ENCODE measurements at places on chromosomes 13 and 19.

DNA sequence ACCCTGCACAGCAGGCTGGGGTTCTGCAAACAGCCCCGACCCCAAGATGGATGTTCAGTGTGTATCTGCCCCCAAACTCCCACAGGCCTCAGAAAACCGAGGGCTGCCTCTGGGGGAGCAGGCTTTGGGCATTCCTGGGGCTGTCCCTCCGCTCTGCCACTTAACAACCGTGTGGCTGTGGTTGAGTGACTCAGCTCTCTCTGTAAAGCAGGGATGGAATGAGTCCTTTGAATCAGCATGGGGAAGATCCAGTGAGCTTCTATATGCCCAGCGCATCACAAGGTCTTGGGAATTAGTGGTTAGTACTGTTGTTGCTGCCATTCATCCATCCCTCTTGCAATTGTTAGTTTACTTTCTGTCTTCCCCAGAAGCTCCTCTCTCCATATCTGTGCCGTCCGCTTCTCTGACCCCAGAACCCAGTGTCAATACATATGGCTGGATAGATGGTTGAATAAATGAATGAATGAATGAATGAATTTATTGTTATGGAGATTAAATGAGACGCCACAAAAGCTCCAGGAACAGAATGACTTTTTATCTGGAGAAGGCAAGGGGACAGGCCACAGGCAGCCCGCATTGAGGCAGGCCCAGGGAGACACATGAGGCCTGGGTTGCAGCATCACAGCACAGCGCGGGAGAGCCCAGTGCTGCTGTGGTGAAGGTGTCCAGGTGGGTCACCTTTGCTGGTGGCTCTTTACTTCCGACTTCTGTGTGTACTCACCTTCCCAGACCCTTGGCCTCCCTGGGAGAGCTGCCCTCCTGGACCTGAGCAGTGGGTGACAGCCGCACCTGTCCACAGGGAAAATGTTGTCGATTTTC, 89.2 kb downstream of the RGCC start:
- H3K4me3 ChIP-seq: no peak overlapping the region
- no peak for DNase-seq
- H3K4me1 ChIP-seq: peaks cover 17% of the 10 kb centered on the region
- H3K36me3 ChIP-seq: no peaks in the 10 kb centered on the region
- peak overlapping the region; percentile 74 for H3K27ac ChIP-seq
- no peaks in the 10 kb centered on the region for H3K27me3 ChIP-seq

GRCh38 chr13:39684531-39685137, 29.2 kb downstream of the COG6 start:
- no peaks in the 10 kb centered on the region for H3K27me3 ChIP-seq
- no peak overlapping the region for H3K27ac ChIP-seq
- no peak for DNase-seq
- H3K4me1 ChIP-seq: no peaks in the 10 kb centered on the region

DNA sequence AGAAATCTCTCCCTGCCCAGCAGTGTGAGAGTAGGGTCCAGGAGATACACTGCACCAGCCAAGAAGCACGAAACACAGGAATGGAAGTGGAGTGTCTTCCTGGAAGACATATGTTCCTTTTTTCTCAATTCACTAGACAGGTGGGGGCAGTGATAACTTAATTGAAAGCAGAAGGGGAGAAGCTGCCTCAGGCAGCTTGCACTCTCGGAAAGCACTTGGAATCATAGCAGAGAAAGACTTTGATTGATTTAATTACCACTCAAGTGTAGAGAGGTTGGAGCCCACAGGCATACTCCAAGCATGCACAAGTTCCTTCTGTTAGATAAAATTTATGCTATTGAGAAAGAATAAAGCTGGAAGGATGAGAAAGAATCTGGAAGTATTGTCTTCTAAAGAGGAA, 249.4 kb downstream of the SLITRK6 start:
- H3K27ac ChIP-seq: no peak overlapping the region
- no peaks in the 10 kb centered on the region for H3K4me1 ChIP-seq
- no peaks in the 10 kb centered on the region for H3K36me3 ChIP-seq
- DNase-seq: no peak
- no peaks in the 10 kb centered on the region for H3K27me3 ChIP-seq
- H3K4me3 ChIP-seq: no peak overlapping the region

DNA sequence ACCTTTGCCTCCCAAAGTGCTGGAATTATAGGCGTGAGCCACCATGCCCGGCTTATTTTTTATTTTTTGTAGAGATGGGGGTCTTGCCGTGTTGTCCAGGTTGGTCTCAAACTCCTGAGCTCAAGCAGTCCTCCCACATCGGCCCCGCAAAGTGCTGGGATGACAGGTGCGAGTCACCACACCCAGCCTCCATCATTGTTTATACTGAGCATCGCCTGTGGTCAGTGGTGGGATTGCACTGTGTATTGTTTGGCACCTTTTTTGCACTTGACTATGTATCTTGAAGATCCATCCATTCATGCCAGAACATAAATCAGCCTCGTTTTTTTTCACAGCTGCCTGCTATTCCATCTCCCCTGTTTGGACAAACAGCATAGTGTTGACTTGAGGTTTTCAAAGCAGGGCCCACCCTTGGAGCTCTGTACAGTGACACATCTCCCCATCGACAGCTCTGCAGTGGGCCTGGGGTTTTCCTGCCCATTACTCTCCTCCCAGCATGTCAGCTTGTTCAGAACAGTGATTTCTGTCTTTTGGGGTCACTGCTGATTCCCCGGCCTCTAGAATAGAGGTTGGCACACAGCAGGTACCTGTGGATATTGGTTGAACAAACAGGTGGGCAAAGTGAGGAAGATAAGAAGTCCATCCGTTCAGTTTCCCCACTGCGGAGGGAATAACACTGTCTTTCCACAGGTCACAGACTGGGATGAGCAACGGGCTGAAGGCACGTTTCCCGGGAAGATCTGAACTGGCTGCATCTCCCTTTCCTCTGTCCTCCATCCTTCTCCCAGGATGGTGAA, 8.2 kb upstream of the UPK1A start:
- no peak overlapping the region for H3K4me3 ChIP-seq
- DNase-seq: no peak
- no peaks in the 10 kb centered on the region for H3K4me1 ChIP-seq

- peak overlapping the region; percentile 35 for H3K27ac ChIP-seq
- no peaks in the 10 kb centered on the region for H3K4me1 ChIP-seq
- no peak for DNase-seq
Observed at GRCh38 chr19:33294058-33294798, 8.1 kb downstream of the CEBPA start.

All from heart right ventricle (tissue), 16 donors.